ENCODE measurements at places on chromosomes 4 and X.

GRCh38 chr4:71732706-71733105 lies 51.2 kb downstream of the GC start:
- DNase-seq, result no peak

DNA sequence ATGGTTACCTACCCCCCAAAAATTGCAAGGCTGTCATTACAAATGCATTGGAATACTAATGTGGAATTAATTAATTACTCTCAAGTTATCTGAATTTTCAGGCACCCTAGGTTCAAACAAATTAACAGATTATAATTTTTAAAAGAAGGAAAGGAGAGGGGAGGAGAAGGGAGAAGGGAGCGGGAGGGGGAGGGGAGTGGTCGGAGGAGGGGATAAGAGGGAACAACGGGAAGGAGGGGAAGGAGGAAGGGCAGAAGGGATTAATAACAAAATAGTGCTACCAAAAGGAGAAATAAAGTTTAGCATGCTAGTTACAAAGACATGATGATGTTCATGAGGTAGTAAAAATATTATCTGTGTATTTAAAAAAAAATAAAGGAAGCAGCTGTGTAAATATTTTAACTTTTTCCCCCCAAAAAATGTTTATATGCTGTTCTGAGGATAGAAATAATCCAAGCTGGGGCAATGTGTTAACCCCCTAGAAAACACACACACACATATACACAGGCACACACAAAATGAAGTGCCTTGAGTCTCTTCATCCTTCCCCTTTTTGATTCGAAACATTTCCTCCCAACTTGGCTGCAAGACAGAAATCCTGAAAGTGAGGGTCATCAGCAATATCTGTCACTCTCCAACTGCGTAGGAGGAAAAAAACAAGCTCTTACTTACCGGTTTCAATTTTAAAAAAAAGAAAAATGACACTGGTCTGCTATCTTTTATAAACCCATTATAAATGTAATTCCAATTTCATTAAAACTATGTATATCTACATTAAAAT lies 58.8 kb downstream of the PPP3CA start:
- DNase-seq, result no peak

DNA sequence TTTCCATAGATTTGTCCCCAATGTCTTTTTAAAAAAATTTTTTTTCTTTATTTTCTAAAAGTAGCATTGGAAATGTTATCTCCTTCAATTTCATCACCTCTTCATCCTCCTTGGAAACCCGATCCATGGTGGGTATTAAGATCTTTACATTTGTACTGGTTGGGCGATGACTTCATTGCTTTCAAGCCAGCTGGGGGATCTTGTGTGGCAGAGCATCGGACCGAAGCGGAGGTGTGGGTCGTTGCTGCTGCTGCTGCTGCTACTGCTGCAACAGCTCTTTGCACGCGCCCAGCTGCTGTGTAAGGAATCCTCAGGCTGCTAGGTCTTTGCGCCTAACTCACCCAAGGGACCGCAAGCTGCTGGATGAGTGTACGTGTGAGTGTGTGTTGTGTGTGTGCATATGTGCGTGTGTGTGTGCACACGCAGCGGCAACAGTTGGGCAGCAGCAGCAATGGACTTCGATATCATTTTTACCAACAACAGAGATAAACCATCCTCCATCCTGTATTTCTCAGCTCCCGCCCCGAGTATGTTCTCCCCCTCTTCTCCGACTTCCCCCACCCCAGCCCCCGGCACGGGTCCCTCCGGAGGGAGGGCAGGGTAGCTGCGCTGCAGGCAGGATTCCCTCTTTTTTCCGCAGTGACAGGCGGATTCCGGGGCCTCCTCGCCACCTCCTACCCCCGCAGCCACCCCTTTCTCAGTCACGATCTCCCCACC lies 768 bp upstream of the CDKL5 start:
- peak; percentile 44 for DNase-seq

DNA sequence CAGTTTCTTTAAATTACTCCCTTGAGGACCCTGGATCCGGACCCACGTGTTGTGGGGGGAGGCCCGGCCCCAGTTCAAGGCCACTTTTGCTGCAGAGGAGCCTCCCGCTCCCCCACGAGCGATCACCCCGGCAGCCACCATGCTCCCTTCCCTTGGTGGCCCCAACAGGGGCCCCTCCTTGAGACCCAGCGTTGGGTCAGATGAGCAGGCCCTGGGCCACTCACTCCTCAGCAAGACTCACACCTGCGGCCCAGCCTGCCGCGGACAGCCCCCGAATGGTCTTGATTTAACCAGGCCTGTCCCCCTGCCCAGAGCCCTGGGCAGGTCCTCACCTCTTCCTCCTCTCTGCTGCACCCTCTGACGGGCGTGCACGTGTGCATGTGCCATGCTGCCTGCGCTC lies 4.3 kb downstream of the CPLX1 start:
- DNase-seq, result no peak

GRCh38 chrX:11462648-11463047 lies 169.4 kb downstream of the AMELX start:
- DNase-seq, result no peak

DNA sequence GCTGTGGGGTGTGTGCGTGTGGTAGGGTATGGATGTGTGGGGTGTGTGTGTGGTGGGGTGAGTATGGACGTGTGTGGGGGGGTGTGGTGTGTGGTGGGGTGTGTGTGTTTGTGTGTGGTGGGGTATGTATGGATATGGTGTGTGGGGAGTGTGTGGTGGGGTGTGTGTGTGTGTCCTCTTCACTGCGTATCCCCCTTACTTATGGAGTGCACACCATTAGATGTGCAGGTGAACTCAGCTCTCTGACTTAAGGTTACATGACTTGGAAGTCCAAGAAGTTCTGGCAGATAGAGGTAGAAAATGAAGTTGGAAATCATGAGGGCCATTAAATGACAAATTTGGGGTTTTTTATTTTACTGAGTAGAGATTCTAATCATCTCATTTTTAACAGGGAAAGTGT lies 182.5 kb downstream of the PALLD start:
- no peak for DNase-seq

- peak; percentile 79 for DNase-seq
Measured at GRCh38 chr4:70901984-70902576, at the start of gene MOB1B. Gene MOB1B (plus strand): TSS chr4:70902369. CDS start chr4:70902537, 168 bp downstream.

GRCh38 chr4:102783006-102783405 lies 22.2 kb upstream of the MANBA start:
- no peak for DNase-seq

DNA sequence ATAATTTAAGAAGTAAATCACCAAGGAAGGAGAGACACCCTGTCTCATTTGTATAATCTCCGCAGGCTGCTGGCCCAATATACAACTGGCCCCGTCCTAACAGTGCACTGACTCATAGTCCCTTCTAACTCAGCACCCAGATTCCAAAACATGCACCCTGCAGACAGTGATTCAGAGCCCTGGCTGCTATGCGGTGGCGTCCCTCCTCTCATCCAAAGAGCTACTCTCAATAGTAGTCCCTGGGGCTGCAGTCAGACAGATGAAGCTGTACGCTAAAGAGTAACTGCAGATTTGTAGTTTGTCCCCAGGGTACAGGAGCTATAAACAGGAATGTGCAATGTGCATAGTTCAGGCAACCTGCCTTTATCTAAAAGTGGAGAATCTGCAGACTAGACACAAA lies 23.0 kb downstream of the GABRA3 start:
- no peak for DNase-seq

GRCh38 chr4:61128682-61129081 lies 71.4 kb upstream of the ADGRL3 start:
- DNase-seq, result no peak

DNA sequence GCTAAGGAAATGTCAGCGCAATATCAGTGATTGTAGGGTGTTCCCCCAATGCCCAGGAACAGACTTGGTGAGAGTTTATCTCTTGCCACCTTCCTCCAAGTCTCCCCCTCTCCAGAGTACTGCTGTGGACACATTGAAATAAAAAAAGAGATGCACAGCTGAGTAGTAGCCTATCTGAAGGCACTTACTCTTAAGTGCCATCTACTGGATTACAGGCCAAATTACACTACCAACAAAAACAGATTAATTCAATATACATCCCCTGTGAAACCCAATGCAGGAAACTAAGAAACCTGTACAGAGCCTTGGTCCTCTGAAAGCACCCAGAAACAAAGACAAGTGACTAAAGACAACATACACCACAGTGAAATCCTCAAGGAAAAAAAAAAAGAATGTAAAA lies 460.3 kb downstream of the ZIC3 start:
- no peak for DNase-seq

DNA sequence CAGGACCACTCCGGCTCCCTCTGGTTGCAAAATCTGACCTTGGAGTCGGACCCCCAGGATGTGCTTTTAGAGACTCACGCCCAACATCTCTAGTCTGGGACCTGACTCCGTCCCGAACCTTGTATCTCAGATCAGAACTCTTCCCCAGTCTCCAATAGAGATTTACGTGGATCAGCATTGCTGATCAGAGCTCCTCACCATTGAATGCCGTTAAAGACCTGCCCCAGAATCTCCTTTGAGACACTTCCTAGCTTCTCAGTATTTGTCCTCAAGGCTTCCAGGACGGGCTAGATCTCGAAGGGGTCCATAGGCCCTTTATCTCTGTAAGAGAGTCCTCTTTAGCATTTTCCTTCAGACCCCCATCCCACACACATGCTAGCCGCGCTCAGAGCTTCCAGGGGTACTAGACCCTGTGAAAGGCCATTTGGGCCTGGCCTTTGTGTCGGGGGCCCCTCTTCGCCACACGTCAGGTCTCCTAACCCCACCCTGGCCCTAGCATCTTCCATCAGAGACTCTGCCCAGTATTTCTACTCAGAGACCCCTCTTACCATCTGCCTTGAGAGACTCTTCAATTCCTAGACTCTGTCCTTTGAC lies 662 bp downstream of the UBA1 start:
- no peak for DNase-seq

Data from large intestine (tissue), 12 donors.